ENCODE measurements at places on chromosomes 1 and 21. TPM values are rescaled to one million over a fixed set of nuclear protein-coding genes. Genes with fewer than 3 reads are reported as not detected.
A peak's percentile ranks its signal among the peaks of the same experiment; 100 is the strongest.

- peak; percentile 79 for DNase-seq
These were observed at the start of gene NEXN for GRCh38 chr1:77888081-77888780. Gene NEXN (plus strand): TSS chr1:77888624. CDS start chr1:77916107, 27,483 bp downstream.

- DNase-seq: no peak
These were observed 77.7 kb downstream of the CYYR1 start for GRCh38 chr21:26495283-26495849.

DNA sequence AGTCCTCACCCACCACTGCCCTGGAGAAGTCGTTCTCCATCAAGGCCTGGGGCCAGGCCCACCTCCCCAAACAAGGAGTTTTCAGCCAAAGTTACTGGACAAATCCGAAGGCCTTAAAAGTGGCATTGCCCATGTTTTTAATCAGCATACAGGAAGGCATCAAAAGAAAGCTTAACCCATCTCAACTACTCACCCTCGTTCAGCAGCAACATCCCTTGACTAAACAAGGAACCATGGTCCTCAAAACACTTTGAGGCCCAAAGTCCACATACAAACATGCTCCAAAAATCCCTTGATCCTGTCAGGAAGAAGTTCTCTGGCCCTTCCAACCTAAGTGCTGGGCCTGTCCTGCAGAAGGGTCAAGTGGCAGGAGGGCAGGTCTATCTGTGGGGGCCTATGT lies 1.6 kb downstream of the CAPZB start:
- DNase-seq: no peak

PLA2G2D gene
- not detected for total RNA-seq

GRCh38 chr21:35039595-35040289 lies 9.4 kb downstream of the RUNX1 start:
- no peak for DNase-seq

GRCh38 chr1:228903434-228904071 lies 168.3 kb downstream of the RHOU start:
- DNase-seq: no peak

RGS8 gene
- total RNA-seq: not detected

- DNase-seq: no peak
These were observed 2.8 kb upstream of the GPR153 start for GRCh38 chr1:6263716-6264115.

S100A4 gene
- total RNA-seq: 7.5 TPM

KCND3 gene
- under 0.01 TPM for total RNA-seq

SH2D2A gene
- 0.28 TPM for total RNA-seq

MMP23B gene
- 1.1 TPM for total RNA-seq

- DNase-seq: peak; percentile 27
These were observed 10.7 kb downstream of the APP start for GRCh38 chr21:26159869-26160268.

FCGR2B gene
- not detected for total RNA-seq

DNA sequence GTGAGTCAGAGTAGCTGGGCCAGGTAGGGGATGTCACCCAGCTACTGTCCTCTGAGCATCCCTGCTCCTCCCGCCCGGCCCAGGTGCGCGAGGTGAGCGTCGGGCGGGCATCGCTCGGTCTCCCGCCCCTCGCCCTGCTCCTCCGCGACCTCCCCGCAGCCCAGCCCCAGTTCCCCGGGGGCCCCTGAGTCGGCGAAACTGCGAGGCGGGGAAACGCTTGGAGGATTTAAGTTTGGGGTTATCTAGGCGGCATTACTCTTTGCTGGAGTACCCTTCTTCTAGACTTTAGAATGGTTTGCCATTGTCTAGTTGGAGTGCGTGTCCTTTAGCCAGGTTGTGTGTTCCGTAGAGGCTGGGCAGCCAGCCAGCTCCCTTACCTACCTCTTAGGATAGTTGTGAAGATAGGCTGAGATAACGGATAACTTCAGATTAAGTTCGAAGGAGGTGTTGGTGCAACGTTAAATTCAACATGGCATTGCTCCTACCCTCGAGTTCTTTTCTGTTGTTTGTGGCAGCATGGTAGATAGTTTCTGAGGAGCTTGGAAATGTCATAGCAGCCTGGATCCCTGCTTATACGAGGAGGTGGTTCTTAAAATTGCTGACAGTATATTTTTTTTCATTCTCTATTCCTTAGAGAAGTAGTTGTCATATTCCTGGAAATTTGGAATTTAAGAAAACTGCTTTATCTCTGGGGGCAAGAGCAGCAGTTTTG lies 697 bp downstream of the AGO3 start:
- DNase-seq: peak; percentile 5

GRCh38 chr1:26470878-26471497 lies 1.3 kb upstream of the HMGN2 start:
- no peak for DNase-seq

FBXO42 gene
- 11.4 TPM for total RNA-seq

DNA sequence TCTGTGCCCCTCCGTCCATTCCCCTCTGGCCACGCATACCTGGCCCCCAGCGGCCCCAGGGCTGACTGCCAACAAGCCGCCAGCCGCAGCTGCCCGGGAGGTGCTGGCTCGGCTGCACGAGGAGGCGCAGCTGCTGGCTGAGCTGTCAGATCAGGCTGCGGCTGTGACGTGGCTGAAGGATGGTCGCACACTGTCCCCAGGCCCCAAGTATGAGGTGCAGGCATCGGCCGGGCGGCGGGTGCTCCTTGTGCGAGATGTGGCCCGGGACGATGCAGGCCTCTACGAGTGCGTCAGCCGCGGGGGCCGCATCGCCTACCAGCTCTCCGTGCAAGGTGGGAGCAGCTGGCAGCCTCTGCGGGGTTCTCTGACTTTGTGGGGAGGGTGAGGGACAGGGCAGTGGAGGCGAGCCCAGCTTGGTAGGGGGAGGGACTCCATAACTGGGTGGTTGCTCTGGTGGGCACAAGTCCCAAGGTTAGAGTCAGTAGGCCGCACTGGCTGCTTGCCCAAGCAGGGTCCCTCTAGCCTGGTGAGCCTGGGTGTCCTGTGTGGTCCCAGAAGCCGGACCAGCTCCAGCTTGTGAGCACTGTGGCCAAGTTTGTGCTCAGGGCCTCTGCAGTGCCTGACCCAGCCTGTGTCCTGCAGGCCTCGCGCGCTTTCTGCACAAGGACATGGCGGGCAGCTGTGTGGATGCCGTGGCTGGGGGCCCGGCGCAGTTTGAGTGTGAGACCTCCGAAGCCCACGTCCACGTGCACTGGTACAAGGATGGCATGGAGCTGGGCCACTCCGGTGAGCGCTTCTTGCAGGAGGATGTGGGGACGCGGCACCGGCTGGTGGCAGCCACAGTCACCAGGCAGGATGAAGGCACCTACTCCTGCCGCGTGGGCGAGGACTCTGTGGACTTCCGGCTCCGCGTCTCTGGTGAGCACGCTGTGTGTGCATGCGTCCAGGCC lies 8.8 kb downstream of the OBSCN start:
- DNase-seq: no peak

DNA sequence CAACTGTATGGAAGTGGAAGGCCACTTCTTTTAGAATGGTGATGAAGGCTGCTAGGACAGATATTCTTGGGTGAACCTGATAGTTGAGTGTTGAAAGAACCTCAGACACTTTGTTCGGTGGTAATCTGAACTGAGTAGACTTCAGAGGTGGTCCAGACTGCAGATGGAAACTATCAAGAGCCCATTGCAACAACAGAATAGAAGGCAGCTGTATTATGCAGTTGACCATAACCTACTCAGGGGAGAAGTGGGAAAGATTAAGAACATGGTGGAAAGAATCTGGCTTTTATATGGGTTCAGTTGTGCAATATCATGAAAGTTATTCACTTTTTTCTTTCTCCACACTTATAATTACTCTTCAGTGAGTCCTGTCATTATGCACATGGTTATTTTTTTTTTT lies 194.0 kb downstream of the KCNK2 start:
- DNase-seq: no peak

DNA sequence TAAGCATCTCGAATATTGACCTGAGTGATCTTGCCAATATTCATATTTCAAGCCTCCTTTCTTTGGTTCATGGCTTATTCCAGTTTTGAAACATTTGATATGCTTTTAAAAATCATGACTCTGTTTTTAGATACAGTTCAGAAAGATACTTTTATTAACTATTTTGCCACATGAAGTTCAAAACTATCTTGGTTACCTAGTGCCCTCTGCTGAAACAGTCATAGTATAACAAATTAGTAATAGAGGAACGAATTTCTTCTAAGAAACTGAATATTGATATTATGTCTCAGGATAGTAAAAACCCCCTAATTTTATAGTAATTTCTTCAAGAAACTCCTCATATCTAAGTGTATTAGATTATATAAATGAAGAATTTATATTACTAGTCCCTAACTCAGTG lies 52.6 kb upstream of the RC3H1 start:
- peak; percentile 55 for DNase-seq

RGS1 gene
- total RNA-seq: not detected

- DNase-seq: no peak
These were observed 459.7 kb downstream of the KIF26B start for GRCh38 chr1:245614476-245614875.

GRCh38 chr21:44929799-44930542 lies 9.3 kb upstream of the ITGB2 start:
- DNase-seq: no peak

OLFML2B gene
- 0.56 TPM for total RNA-seq

- DNase-seq: no peak
These were observed 54.9 kb downstream of the ACOT7 start for GRCh38 chr1:6338695-6339094.

DNA sequence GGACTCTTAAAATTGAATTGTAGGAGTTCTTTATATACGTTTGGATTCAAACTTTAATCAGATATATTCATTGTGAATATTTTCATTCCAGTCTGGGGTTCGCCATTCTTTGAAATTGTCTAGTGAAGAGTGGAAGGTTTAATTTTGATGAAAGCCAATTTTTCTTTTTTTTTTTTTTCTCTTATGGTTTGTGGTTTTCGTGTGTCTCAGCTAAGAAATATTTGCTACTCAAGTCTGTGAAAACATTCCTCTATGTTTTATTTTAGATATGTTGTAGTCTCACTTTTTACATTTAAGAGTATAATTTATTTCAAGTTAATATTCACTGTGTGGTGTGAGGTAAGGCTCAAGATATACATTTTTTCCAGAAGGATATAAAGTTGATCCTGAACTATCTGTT lies 220.5 kb downstream of the KCNT2 start:
- peak; percentile 27 for DNase-seq

GRCh38 chr1:164703463-164703862 lies 144.5 kb downstream of the PBX1 start:
- no peak for DNase-seq

- peak; percentile 39 for DNase-seq
These were observed 37.7 kb downstream of the SH3GLB1 start for GRCh38 chr1:86741947-86742572.

- DNase-seq: no peak
These were observed 179.9 kb downstream of the ZC3H11B start for GRCh38 chr1:219433001-219433400.

GCSAML gene
- total RNA-seq: not detected

DNA sequence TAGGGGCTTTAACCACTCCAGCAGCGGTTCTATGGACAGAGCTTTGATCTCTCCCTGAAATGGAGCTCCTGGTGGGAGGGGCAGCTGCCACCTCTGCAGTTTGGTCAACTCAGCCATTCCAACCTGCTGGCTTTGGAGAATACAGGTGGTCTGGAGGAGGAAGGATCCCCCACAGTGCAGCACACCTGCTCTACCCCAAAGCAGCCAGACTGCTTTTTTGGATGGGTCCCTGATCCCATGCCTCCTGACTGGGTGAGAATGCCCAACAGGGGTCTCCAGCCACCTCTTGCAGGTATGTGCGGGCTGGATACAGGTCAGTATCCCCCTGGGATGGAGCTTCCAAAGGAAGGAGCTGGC lies 53.9 kb downstream of the TPTE start:
- no peak for DNase-seq

FCN3 gene
- not detected for total RNA-seq

- no peak for DNase-seq
These were observed 33.0 kb upstream of the B3GALT2 start for GRCh38 chr1:193219391-193219790.

DNA sequence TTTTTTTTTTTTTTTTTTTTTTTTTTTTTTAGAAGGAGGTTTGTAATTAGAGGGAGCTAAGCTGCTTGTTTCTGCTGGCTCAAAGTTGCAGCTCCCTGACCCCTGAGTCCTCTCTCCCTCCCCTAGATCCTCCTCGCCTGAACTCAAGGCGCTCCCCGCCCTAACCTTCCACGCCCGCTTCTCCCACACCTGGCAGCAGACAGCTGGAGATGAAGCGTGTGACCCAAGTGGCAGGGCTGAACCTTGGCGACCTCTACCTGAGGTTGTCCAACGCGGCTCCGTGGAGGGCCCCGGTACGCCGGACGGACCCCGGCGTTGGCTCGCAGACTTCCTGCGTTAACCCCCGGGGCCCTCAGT lies 795 bp downstream of the NGF start:
- DNase-seq: no peak

FCGR3A gene
- not detected for total RNA-seq

GRCh38 chr1:147794570-147794969 lies 34.2 kb upstream of the GJA5 start:
- no peak for DNase-seq
